Hindlimb muscle (tissue), 1 donor: ENCODE measurements at places on chromosomes 12 and 14.

DNA sequence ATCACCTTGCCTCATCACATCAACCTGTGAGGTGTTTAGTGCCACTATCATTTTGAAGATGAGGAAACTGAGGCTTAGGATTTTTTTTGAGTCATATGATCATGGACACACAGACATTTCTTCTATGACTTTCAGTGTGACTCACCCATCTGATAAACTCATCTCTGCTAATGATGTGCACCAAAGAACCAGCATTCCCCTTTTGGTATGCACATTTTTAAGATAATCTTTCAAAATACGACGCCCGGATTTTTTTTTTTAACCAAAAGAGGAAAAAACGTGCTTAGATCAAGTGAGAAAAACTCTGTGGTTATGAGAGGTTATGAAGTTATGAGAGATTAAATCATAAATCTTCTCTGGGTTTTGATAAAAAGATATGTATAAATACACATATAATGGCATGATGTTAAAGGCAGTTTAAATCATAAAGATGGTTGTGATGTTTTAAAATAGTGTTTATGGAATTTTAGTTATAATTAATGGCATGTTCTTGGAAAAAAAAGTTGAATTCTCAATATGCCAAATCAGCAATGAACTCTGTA lies 948.1 kb downstream of the TMTC2 start:
- no peak for DNase-seq

- no peak for DNase-seq
Observed at GRCh38 chr12:51224625-51225024, 6.8 kb upstream of the POU6F1 start.

- no peak for DNase-seq
Observed at GRCh38 chr12:131363841-131364495, 346.9 kb upstream of the SFSWAP start.

GRCh38 chr12:116244001-116244400 lies 33.5 kb downstream of the MED13L start:
- no peak for DNase-seq

DNA sequence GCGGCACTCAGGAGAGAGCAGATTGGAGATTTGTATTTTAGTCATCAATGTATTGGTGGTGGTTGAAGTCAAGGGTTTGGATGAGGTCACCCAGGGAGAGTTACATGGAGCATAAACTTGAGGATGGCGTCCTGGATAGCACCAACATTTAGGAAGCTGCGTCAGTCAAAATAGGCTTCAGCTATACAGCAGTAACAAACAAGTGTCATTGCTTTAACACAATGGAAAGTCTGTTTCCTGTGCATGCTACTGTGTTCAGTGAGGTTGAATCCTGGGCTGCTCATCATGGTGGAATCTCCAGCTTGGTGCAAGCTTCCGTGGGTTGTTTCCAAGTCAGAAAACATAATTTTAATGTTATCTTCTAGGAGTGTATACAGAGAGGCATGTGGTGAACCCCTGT lies 180.4 kb downstream of the CFAP54 start:
- DNase-seq, result no peak

GRCh38 chr12:126055521-126055920 lies 990.3 kb downstream of the AACS start:
- DNase-seq, result no peak

DNA sequence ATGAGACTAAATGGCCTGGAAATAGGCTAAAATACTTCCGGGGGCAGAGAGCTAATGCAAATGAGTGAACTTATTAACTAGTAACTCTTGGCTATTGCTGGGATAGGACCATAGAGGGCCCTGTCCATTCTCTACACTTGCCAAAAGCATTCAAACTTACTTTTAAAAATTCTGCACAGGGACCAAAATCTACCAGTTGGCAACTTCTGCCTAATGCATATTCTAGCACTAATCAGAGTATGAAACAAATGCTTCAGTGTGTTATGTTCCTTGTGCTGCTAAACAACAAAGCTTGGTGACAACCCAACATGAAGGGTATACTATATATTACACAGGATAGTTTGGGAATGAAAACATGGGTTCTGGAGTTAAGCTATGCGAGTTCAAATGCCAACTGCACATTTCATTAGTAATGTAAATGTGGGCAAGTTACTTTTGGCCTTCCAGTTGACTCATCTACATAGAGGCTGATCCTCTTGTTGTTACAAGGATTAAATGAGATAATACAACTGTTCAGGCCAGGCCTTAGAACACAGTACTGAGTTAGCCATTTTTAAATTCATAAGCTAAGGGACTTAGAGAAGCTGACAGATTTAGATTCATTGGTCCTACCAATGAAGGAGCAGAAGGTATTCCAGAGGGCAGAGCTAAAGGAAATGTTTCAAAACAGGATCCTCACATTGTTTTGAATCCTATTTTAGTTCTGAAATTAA lies 32.4 kb downstream of the HIGD1C start:
- DNase-seq, result no peak

GRCh38 chr14:65045709-65046108 lies 56.6 kb downstream of the MAX start:
- DNase-seq, result no peak

DNA sequence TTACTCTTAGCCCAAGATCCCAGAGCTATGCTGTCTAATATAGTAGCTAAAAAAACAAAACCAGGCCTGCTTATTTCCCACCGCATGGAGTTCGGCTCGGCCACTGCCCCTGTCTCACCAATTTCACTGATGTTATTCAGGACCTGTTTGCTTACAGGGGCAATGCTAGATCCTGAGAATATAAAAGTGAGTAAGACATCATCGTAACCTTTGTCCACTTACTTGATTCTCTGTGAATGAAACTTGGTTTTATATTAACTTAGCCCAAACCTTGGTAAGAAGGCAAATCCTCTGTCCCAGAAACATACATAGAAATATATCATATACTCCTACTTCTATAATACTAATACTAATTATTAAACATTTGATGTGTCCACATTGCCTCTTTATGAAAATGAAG lies 56.6 kb downstream of the RNFT2 start:
- DNase-seq, result no peak

DNA sequence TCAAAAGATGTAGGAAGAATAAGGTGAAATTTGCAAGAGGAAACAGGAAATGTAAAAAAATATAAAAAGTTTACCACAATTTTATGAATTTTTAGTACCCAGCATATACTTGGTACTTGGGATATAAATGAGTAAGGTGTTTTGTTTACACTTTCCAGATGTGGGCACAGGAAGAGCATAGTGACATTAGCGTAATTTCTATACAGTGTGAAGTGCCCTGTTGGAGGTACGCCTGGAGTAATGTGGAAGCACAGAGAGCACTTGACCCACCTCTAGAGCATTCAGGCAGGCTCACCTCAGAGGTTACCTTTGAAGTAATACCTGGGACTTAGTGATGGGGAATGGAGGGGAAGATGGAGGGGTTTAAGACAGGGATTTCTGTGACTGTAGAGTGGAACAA lies 89.5 kb downstream of the AEBP2 start:
- no peak for DNase-seq

GRCh38 chr12:70469221-70469820 lies 103.2 kb downstream of the KCNMB4 start:
- DNase-seq, result no peak

DNA sequence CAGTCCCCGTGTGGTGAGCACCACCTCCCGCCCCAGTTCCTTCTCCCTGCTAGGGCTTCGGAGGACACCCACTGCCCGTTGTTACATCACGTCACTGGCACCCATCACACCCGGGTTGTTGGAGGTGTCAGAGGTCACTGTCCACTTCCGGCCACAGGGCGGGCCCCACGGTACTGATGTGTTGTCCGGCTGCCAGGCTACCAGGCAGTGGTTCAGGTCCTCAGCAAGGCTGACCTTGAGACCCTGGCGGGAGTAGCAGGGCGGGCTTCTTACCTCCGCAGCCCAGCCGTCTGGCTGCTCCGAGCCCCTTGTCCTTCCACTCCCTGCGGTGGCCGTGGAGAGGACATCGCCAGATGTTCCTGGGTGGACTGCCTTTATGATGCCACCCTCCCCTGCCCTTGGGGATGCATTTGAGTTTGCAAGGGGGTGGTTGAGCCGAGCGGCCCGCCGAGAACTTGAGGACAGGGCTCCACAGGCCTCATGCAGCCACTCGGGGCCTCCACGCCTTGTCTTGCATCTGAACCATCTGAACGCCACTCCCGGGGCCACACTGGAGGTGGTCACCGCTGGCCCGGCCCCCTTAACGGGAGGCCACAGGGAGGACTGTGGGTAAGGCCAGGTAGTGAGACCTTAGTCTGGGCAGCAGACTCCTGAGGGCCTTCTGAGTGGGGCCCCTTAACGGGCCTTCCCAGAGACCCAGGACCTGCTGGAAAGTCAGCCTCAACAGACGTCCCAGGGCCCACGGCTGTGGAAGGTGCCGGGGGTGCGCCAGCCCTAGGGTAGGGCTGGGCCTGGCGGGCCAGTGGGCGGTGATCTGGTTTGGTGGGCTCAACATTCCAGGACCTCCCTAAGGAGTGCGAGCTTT lies 27.1 kb upstream of the PLD4 start:
- no peak for DNase-seq

- no peak for DNase-seq
Observed at GRCh38 chr12:99732131-99732530, 84.6 kb downstream of the GARIN6 start.

GRCh38 chr12:89895101-89895500 lies 186.5 kb upstream of the ATP2B1 start:
- DNase-seq, result no peak

- DNase-seq, result no peak
Observed at GRCh38 chr12:67474934-67475620, 173.5 kb upstream of the DYRK2 start.

GRCh38 chr12:130371296-130371695 lies 33.6 kb downstream of the PIWIL1 start:
- no peak for DNase-seq

- DNase-seq, result no peak
Observed at GRCh38 chr12:114221957-114222630, 183.8 kb downstream of the TBX5 start.

- no peak for DNase-seq
Observed at GRCh38 chr12:15931590-15932053, 20.5 kb downstream of the DERA start.

- no peak for DNase-seq
Observed at GRCh38 chr12:76777765-76778216, 13.9 kb downstream of the ZDHHC17 start.

DNA sequence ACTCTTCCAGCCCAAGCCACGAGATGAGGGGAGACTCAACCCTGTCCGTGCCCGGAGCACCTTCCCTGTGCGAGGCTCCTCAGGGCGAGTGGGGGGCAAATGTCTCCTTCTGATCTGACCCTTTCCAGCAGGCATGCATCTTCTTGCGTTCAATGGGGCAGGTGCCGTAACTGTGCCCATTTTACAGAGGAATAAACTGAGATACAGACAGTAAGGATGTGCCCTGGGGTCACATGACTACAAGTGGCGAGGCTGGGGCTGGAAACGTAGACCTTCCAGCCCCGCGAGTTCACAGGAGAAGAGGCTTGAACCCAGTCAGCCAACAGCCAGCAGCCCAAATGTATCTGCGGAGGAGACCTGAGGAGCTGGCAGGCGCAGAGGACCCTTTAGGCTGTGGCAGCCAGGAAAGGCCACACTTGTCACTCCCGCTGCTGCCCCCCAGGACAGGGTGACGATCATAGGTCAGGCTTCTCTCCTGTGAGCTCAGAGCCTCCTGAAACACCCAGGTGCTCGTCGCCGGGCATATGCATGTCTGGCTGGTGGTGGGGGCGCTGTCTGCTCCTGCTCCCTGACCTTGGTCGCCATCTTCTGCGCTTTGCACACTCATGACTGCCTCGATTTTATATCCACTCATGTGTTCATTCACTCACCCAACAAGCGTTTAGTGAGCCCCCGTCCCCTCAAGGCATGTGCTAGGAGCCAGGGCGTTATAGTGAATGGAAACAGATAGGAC lies 41.7 kb downstream of the CCDC88C start:
- no peak for DNase-seq

DNA sequence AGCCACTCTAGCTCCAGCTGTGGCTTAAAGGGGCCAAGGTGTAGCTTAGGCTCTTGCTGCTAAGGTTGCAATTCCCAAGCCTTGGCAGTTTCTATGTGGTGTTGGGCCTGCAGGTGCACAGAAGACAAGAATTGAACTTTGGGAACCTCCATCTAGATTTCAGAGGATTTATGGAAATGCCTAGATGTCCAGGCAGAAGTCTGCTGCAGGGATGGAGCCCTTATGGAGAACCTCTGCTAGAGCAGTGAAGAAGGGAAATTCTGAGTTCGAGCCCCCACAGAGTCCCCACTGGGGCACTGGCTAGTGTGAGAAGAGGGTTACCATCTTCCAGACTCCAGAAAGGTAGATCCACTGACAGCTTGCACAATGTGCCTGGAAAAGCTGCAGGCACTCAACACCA lies 694.7 kb downstream of the SLC16A7 start:
- DNase-seq, result no peak

DNA sequence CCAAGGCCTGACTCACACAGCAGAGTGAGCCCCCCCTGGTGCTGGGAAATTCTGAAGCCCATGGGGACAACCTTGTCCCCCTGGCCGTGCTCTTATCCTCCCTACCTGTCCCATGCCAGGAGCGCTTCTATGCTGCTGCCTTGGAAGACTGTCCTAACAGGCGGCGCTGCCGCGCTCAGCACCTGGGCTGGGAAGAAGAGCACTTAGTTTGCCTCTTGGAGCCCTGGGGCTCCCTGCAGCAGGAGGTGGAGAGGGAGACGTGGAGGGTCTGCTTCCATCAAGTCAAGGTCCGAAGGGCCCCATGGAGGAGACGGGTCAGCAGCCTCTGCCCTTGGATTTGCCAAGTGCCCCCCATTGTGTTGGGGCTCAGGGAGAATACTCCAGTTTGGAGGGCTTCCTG lies 300.5 kb downstream of the CACNA1C start:
- no peak for DNase-seq

GRCh38 chr12:121799156-121799841 lies 4.5 kb upstream of the SETD1B start:
- no peak for DNase-seq

GRCh38 chr12:83958997-83959396 lies 953.6 kb downstream of the SLC6A15 start:
- DNase-seq, result no peak

- DNase-seq, result peak; percentile 68
Observed at GRCh38 chr14:54711812-54712464, 145.0 kb downstream of the SAMD4A start.

- DNase-seq, result no peak
Observed at GRCh38 chr12:25017336-25017735, 68.4 kb upstream of the BCAT1 start.

DNA sequence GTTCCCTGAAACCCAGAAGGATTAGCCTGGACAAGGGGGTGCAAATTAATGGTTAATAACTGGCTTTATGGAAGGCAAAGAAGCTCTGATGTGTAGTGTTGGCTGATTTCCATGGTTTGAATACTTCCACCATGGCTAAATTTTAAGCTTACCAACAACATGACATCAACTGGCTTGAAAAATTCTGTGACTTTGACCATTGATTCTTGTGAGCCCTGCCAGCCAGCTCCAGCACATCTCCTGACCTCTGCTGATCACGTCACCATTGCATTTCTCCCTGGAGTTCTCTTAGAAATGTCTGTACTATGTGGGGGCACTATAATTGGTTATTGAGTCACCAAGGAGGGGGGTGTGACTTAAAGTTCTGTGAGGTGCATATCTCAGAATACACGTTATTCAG lies 171.2 kb downstream of the MYRFL start:
- no peak for DNase-seq

DNA sequence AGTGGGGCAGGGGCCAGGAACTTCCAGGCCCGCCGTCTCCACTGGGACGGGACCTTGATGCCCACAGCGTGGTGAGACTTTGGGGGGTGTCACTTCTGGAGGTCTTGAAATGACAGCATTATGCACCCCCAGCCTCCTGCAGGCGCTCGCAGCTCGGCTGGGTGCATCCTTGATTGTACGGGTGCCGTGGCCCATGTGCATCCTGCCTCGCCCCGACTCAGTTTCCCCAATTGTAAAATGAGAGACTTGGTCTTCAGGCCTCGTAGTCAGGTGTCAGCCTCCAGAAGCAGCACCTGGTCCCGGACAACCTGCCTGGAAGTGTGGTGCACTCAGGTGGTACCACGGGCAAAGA lies 8.9 kb upstream of the PUS1 start:
- no peak for DNase-seq
